ENCODE measurements at places on chromosomes 4 and X.

GRCh38 chrX:108070891-108071290 lies 20.5 kb downstream of the PSMD10 start:
- peak; percentile 60 for DNase-seq

DNA sequence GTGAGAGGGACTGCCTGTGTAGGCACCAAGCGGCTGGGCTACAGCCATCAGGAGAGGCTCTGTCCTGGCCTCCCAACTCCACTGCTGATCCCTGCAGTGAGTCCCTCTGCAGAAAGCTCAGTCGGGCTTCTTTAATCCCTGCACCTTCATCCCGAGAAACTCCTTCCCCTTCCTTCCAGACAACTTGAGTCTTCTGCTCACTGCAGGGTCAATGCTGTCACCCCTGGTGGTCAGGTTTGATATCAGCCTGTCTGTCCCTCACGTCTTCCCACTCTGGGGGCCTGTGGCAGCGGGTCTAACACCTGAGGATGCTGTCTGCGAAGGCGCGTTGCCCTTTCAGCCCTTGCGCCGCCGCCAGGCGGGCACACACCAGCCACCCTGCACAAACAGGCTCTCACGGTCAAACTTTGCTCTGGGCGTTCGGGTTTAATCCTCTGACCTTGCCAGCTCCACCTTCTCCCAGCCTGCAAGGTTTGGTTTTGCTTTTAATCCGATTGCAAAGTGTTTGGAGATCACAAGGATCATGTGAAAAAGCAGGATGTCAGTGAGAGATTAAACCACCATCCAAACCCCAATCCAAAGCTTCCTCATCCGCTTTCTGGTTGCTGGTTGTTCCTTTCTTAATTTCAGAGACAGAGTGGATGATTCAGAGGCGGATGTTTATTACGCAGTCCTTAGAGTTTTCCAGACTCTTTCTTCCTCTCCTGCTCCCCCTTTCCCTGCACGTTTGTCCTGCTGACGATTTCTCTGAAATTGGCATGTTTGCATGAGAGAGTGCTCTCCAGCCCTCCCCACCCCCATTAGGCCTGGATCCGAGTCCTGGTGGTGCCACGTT lies 74.8 kb upstream of the SLC34A2 start:
- DNase-seq, result peak; percentile 2

- DNase-seq, result no peak
These were observed 190.1 kb downstream of the ADAMTS3 start for GRCh38 chr4:72378901-72379300.

DNA sequence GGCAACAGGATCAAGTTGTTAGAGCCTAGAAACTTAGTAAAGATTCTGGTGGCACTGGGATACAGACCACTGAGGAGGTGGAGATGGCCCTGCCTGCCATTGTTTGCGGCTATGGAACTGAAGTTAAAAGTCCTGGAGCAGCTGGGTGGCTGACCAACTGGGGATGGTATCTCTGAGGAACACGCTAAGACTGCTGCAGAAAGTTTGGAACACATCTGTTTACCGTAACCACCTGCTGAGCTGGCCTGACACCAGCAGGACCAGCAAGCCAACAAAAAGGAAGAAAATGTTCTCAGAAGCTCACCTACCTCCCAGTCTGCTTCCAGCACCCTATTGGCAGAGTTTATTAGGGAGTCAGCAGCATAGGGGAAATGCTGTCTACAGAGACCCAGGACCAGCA lies 17.4 kb upstream of the PACRGL start:
- DNase-seq, result no peak

- no peak for DNase-seq
These were observed 19.3 kb downstream of the EPHA5 start for GRCh38 chr4:65651031-65651430.

DNA sequence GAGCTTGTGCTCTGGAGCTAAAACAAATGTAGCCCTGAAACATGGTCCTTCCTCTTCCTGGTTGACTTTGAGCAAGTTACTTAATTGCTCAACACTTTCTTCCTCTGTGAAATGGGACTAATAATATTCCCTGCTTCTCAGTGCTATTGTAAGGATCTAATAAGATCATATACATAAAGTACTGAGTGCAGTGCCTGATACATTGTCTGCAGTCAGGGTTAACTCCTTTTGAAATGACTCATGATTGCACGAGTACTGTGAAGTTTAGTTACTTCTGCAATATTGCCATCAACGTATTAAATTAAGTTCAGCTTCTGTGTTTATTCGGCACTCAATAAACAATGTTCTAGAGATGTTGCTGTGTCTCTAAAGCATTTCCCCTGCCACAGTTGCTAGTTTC lies 91.8 kb upstream of the HPRT1 start:
- no peak for DNase-seq

DNA sequence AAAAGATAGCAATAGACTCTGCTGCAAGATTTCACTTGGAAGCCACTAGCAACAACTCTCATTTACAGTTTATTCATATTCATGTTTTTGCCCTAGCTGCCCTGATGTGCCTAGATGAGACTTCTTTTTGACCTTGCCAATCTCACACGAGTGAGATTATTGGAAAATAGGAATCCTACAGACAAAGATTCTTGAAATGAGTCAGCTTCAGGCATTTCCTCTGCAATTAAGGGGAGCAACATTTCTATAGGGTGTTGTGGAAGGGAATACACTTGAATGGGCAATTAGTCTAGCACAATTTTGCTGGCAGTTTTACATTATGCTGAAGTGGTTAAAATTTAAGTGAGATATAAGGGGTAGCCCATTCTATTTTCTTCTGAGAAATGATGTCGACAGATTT lies 217.0 kb upstream of the FAT4 start:
- DNase-seq, result no peak

GRCh38 chr4:74366367-74366911 lies 1.5 kb downstream of the EREG start:
- no peak for DNase-seq

DNA sequence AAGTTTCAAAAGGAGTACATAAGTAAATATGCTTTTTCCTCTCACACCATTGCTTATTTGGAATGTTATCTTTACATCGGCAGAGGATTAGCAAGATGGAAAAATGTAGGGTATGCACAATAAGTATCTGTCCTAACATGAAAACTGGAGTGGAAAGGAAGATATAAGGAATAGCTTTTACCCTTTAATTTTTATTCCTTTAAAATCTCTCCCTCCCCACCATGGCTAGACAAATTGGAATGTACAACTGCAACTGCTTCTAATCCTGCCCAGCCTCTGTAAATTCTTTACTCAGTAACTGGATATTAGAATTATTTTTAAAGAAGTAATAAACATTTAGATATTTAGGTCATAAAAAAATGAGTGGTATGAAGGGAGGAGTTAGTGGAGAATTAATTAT lies 171.5 kb downstream of the PCDH18 start:
- no peak for DNase-seq

DNA sequence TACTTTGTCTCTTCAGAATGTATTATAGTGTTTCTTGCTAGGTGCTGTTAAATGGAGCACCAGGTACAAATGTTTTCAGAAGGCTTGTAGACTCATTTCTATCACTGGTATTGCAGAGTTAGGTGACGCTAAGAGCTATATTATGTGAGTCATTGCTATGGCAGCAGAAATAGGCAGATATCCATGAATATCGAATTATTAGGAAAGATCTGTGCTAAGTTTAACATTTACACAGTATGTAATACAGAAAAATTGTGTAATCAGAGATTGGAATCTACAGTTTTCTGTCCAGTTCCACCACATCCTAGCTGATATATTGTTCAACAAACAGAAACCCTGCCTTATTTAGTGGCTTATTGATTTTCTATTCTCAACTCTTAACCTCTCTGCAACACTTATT lies 1025.5 kb downstream of the STIM2 start:
- no peak for DNase-seq

DNA sequence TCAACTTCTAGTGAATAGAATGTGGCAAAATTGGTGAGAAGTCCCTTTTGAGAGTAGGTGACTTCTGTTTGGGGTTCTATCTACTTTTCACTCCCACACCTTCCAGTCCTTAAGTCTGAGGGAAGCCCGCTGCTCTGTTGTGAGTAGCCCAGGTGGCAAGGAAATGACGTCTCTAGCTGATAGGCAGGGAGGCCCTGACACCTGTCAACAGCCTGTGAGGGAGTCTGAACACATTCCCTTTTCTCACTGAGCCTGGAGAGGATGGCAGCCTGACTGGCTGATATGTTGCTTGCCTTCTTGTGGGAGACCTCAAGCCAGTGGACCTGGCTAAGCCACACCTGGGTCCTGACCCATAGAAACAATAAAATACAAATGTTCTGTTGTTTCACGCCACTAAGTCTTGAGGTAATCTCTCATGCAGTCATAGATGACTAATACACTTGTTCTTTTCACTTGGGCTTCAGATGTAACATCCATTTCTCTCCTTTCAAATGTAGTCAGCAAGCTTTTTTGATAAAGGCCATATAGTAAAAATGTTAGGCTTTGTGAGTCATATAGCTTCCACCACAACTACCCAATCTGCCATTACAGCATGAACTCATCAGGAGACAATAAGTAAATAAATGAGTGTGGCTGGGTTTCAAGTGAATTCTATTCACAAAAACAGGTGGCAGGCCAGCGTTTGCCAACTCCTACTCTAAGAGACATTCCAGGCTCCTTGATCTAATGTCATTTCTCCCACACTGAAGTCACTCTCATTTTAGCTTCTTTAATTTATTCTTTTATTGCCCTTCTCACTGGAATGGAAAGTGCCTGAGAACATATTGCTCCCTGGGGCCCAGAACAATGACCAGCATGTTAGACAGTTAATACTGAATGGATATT lies 265.1 kb upstream of the MAD2L1 start:
- no peak for DNase-seq

DNA sequence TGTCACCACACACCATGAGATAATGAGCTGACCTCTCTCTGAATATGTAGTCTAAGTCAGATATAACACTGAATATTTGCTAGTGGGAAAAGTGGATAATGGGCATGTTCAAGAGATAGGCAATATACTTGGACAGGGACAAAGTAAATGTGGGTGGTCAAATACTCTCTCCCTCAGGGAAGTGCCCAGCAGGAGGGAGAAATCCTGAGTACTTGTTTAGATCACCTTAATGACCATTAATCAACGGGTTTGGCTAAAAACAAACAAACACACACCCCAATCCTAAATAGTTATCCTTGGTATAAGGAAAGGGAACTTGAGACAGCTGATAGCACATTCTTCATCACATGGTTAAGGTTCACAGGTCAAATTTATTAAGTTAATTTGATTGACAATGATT lies 933.5 kb downstream of the C4orf33 start:
- no peak for DNase-seq

DNA sequence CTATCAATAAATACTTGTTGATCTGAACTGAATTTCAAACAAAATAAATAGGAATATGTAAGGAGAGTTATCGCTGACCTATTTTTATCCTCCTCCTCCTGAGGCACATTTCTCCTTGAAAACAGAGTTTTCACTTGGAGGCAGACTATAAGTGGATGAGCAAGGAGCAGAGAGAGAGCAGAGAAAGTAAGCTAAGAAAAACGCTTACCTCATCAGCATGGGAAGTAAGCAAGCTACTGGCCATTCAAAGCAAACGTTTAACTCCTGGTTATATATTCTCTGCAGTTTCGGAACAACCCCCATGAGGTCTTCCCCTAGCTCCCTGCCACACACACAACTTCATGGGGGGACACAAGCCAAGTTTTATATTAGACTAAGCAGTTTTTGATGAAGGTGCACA lies 13.2 kb downstream of the ZDHHC9 start:
- no peak for DNase-seq

- peak; percentile 45 for DNase-seq
These were observed 76.9 kb upstream of the EXOC1L start for GRCh38 chr4:55742655-55743202.

- no peak for DNase-seq
These were observed 283.2 kb upstream of the PCDH10 start for GRCh38 chr4:132865922-132866321.

DNA sequence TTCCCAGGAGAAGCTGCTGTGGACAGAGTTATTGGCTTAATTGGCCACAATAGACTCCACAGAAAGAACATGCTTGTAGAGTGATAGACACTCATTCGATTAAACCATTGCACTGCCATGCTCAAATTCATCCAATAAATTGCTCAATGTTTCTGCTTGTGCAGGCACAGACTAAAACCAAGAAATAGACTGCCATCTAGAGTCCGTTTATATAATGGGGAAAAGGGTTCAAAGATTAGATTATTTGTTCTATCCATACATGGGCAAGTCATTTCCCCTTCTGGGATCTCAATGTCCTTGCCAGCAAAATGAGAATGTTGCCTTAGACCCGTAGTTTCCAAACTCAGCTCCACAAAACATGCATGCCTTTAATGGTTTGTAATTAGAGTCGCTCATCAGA lies 8.7 kb downstream of the SMIM10 start:
- peak; percentile 61 for DNase-seq

- DNase-seq, result no peak
These were observed 393.2 kb downstream of the BCOR start for GRCh38 chrX:39704590-39704989.

DNA sequence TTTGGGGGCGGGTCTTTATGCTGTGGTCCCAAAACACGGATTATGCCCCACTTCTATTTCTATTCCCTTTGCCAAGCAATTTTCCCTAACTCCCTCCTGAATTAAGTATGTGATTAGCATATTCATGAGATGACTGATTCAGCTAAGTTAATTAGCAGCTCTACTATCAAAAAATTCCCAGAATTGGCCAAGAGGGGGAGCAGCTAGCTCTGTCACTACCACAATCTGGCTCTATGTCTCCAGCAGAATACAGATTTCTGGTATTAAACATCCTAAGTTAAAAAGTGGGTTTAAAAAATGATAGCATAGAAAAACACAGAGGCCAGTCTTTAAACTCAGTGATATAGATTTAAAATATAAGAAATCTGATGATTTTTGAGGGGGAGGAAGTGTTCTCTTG lies 80.3 kb downstream of the GPC4 start:
- peak; percentile 57 for DNase-seq

DNA sequence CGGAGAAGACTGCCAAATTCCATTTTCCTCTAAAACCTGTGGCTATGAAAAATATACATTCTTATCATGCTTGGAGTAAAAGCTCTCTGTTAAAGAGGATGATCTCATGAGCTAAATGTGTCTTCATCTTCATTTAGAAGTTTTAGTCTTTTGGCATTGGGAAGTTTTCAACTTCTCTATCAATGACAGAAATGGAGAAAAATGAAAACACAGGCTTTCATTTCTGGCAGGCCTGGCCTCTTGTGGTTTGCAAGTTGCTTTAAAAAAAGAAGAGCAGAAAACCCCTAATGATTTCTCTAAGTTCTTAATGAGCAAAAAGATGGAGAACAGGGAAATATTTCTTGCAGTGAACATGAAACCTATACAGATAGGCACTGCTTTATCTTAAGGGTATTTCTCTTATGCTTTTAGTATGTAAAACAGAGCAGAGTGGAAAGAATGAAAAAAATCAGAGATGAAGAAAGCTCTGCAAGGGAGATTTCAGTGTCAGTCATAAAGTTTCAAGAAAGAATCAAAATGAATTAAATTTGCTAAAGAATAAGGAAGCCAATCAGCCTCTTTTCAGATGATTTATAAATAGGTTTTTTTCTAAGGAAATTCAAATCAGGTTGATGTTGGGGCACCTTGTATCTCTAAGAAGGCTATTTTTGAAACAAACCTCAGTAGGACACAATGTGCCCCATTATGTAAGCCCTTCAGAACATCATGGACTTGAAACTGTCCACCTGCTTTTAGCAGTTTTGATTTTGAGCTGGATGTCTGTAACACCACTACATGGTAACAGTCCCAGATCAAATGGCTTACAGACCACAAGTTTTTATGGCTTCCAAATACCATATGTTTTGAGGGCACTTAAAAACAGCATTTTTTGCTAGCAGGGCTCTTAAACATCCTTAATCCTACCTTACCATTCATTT lies 225.0 kb downstream of the GRIA3 start:
- DNase-seq, result peak; percentile 49
